A549 treated with CORT108297 at 1 μM for 4 hours (cell line): ENCODE measurements at places on chromosomes 5 and 9. TPM values are rescaled to one million over a fixed set of nuclear protein-coding genes. Genes with fewer than 3 reads are reported as not detected.

The NLN gene
- 47.4 to 76.0 TPM (median 65.1 TPM) in 5 replicates for total RNA-seq

The FAM78A gene
- total RNA-seq = 0.32 to 0.69 TPM (median 0.42 TPM) in 5 replicates

The DMAC1 gene
- 31.5 to 80.7 TPM (median 74.8 TPM) in 5 replicates for total RNA-seq

The CDH18 gene
- total RNA-seq = not detected in 5 replicates

The NEURL1B gene
- 2.5 to 3.9 TPM (median 3.3 TPM) in 5 replicates for total RNA-seq

The RUFY1 gene
- 27.6 to 31.2 TPM (median 29.3 TPM) in 5 replicates for total RNA-seq
